ENCODE measurements at places on chromosomes 12 and 14.

DNA sequence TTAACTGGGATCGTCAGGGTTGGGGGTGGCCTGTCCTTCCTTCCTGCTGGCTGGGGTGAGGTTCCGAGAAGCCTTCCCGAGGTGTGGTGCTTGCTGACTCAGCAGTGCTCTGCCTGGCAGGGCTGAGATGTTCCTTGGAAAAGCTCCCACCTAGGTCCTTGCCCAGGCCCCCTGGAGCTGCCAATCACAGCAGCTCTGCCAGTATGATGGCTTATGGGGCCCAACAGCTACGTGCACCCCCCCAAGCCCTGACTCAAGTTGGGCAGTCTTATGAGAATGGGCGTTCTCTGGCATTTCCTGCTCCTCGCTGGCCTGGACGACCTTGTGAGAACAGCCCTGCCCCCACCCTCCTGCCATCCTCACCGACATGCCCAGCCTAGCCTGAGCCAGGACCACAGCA is 292.2 kb upstream of the CRY1 start:
- no peak for DNase-seq

- DNase-seq: no peak
Measured at GRCh38 chr12:1929985-1930802, 11.7 kb upstream of the CACNA2D4 start.

- no peak for DNase-seq
Measured at GRCh38 chr12:103415681-103416080, 80.1 kb downstream of the C12orf42 start.

GRCh38 chr12:119683816-119684215 is 15.9 kb downstream of the PRKAB1 start:
- DNase-seq: no peak

DNA sequence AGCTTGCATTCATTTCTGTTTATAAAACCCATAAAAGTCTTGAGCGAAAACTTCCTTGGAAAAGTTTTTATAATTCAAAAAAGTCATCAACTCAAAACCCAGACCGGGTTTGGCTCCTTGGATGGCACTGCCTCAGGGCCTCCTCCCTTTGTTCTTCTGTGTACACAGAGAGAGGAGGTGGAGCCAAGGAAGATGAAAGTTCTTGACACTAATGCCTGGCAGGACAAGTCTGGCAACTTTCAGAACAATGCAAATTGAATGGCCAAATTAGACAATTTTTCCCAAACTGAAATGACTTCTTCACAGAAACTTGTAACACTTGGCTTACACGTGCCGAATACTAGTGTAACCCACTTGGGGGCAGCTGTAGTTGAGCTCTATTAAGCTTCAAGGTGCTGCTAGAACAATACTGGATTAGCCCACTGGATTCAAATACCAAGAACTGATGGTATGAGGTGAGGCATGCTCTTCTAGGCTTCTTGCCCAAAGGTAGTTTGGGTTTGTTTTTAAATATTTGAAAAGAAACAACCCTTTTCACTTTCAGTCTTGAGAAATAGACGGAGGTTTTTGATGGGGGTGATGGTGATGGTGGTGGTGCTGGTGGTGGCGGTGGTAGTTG is 86.6 kb upstream of the FRMD6 start:
- no peak for DNase-seq

DNA sequence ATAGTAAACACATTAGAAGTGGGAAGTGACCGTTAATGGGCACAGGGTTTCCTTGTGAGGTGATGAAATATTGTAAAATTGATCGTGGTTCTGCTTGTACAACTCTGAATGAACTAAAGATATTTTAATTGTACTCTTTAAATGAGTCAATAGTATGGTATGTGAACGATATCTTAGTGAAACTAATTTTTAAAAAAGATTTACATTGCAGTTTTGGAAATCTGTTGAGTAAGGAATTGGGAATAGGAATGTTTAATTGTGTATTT is 1.7 kb downstream of the ZNF410 start:
- no peak for DNase-seq

DNA sequence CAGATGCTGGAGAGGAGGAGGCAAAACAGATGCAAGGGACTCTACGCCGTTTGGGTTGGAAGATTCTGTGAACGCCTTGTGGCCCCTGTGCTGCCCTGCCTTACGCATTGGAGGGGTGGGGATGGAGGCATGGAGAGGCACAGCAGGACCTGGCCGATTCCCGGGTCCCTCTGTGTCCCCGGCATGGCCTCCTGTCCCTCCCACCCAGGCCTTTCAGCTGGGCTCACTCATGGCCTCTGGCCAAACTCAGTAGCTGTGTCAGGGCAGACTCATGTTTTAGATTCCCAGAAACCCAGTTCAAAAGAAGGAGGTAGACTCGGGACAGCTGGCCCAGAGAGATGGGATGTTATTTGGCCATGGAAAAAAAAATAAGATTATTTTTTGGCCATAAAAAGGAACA is 40.1 kb downstream of the TESC start:
- DNase-seq: no peak

GRCh38 chr14:20683891-20684661 is at the start of gene RNASE4:
TSS of gene RNASE4 (plus strand) at chr14:20684560. CDS start at chr14:20699372, 14,812 bp downstream.
- peak; percentile 86 for DNase-seq

GRCh38 chr12:6443361-6443983 is 1.3 kb upstream of the CD27 start:
- no peak for DNase-seq

GRCh38 chr12:12081836-12082497 is 11.2 kb downstream of the BCL2L14 start:
- DNase-seq: peak; percentile 22

DNA sequence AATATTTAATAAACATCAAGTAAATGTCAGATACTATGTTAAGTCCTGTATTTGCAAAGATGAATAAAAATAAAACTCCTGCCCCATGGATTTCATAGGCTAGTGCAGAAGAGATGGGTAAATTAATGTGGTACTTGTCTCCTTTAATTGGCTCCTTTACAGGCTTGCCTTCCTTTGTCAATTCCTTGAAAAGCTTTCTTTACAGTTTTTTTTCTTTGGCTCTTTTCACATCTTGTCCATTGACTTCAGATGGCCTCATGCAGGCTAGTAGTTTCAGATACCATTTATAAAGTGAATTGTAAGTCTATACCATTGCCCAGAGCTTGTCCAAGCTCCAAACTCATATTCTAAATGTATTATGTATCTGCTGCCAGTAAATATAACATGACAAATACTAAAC is 128.7 kb upstream of the GARIN2 start:
- DNase-seq: no peak

GRCh38 chr14:43587183-43587582 is 919.9 kb downstream of the FSCB start:
- DNase-seq: no peak

DNA sequence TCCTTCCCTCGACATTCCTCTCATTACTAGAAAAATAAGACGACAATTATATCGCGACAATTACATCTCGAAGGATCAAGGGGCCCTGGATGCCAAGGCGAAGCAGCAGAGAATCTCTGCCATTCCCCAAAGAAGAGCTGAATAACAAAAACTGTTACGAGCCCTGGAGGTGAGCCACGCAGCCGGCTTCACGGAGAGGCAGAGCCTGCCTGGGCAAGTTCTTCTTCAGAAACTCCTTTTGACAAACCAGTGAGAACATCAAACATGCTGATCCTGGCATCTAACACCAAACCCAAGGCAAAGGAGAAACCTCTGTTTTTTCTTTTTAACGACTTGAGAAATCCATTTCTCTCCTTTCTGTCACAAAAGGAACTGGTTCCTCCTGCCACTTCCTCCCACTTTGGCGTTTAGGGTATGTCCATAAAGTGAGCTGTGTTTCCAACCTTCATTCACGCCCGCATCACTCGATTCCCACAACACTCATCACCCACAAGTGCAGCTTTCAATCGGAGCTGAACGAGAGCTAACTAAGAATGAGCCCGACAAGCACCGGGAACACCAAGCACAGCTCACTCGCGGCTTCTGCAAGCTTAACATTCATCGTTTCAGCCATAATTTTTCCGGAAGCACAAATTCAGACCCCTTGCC is 21.5 kb downstream of the CCDC88C start:
- DNase-seq: no peak

- DNase-seq: no peak
Measured at GRCh38 chr12:62263232-62263631, 3.0 kb downstream of the USP15 start.

- no peak for DNase-seq
Measured at GRCh38 chr14:34680806-34681479, 33.5 kb downstream of the CFL2 start.

GRCh38 chr14:33432407-33433023 is 493.8 kb downstream of the NPAS3 start:
- no peak for DNase-seq

Measured in naive thymus-derived CD8-positive, alpha-beta T cell (primary cell).